Peyer's patch (tissue), 4 donors: ENCODE measurements at places on chromosomes 2 and 18.

DNA sequence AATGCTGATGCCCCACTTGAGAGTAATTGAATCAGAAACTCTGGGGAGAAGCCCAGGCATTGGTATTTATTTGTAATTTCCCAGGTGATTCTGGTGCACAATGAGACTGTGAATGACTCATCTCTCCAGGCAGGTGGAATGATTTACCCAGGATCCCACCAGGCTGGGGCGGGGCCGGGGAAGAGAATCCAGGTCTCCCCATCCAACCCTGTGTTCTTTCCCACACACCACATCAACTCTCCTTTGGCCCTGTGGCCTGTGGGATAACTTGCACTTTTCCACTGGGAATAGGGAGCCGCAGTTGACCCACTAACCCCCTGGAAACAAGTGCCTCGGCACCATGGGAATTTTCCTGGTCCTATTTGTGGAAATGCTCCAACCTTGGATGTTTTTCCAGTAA is 409.8 kb downstream of the ZNF521 start:
- DNase-seq = no peak
- no peak overlapping the region for H3K27ac ChIP-seq
- no peaks in the 10 kb centered on the region for H3K36me3 ChIP-seq
- no peaks in the 10 kb centered on the region for H3K27me3 ChIP-seq

DNA sequence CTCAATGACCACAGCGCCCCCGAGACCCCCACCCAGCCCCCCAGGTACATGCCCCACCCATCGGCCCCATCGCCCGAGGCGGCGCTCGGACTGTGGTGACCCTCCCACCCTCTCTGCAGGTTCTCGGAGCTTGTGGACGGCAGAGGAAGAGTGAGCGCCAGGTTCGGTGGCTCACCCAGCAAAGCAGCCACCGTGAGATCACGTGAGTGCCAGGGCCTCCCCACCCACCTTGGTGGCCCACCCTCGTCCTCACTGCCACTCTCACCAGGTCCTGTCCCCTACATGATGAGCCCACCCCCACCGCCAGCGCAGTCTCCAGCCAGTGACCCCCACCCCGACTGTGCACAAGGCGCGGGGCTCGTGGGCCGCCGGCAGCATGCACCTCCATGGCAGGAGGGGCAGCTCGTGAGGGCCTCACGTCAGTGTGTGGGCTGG is 30.4 kb downstream of the MTERF4 start:
- H3K27me3 ChIP-seq = no peaks in the 10 kb centered on the region
- no peaks in the 10 kb centered on the region for H3K4me1 ChIP-seq
- DNase-seq = no peak

DNA sequence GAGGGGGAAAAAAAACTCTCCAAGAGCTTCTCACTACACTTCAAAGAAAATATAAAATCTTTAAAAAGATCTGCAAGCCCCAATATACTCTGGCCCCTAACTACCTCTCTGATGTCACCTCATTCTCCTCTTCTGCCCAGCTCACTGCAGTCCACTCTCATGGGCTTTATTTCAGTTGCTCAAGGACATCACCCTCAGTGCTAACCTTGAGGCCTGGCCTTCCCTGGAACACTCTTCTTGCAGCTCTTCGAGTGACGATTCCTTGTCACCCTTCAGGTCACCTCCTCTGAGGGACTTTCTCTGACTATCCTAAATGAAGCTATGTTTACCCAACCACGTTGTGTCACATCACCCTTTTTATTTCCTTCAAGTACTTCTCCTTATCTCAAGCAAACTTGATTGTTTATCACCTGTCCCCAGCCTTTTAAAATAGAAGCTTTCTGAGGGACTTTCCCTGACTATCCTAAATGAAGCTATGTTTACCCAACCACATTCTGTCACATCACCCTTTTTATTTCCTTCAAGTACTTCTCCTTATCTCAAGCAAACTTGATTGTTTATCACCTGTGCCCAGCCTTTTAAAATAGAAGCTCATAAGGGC is 10.4 kb downstream of the RTTN start:
- H3K4me3 ChIP-seq = no peak overlapping the region
- H3K4me1 ChIP-seq = no peaks in the 10 kb centered on the region
- no peaks in the 10 kb centered on the region for H3K36me3 ChIP-seq

DNA sequence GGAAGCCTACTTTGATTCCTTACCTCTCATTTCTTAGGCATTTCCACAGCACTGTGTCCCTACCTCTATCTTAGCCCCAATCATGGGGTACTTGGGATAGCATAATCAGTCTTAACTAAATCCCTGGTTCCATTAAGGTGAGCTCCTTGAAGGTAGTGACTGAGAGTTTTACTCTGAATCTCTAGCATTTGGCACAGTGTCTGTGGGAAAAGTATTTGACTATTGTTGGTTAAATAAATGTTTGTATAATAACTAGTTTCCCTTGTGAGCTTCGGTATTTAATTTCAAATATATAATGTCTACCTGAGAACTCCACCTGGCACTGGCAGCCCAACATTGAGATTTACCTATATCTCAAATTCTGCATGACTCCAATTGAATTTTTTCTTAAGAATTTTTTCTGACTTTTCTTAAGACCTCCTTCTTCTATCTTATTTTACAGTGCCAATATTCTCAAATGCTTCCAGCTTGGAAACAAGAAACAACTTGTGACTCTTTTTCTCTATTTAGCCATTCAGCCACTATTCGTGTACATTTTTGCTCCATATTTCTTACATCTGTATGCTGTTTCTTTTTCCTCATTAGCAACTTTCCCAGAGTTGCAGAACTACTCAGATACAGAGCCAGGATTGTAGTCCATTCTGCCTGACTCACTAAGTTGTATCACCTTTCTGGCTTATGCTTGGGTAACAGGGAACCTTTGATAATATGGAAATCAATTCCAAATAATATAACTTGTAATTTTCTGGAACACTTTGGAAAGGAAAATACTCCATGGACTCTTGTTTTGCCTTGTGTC is 214.0 kb upstream of the NT5C1B start:
- no peaks in the 10 kb centered on the region for H3K27me3 ChIP-seq
- H3K36me3 ChIP-seq = no peaks in the 10 kb centered on the region
- no peak for DNase-seq
- H3K27ac ChIP-seq = no peak overlapping the region
